ENCODE measurements at places on chromosomes 1 and 21.

- no peak for DNase-seq
These were observed 27.5 kb upstream of the CD1D start for GRCh38 chr1:158153179-158153578.

- DNase-seq: no peak
These were observed 46.0 kb upstream of the GUCA2A start for GRCh38 chr1:42210421-42211133.

DNA sequence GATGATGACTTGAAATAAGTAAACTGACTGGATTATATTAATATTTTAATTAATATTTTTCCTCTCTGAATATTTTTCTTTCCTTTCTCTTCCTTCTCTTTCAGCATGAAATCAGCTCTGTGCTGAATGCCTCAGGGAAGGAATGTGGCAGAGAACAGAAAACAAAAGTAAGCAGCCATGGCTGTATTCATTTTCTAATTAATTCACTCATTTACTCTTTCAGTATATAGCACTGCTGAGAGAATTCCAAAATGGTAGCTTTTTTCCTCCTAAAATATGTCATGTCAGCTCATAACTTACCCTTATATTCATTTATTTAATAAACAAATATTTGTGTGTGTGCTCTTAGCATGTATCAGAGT is 522.5 kb downstream of the PTPRC start:
- DNase-seq: no peak

DNA sequence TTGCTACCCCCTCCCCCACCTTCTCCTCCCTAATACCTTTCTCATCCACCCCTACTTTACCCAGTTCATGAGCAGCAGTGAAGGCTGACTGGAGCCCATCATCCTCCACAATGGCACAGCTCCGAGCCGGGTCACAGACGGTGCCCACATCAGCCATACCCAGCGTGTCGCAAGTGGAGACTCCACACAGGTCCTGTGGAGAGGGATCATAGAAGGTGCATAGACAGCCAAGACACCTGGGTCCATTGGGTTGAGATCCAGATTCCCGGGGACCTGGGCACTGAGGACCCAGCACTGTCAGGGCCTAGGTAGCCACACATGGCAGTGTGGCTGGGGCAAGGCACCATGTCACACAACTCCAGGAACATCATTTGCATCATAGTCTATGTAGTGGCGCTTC is 2.7 kb downstream of the ADAMTS4 start:
- no peak for DNase-seq

DNA sequence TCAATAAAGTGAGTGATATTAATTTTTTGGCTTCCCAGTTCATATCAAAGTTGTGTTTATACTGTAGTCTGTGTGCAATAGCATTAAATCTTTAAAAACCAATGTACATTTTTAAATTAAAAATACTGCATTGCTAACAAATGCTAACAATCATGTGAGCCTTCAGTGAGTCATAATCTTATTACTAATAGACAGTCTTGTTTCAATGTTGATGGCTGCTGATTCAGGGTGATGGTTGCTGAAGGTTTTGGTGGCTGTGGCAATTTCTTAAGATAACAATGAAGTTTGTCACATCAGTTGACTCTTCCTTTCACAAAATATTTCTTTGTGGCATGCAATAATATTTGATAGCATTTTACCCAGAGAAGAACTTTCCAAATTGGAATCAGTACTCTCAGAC is 109.0 kb downstream of the ZMYM4 start:
- no peak for DNase-seq

GRCh38 chr1:176479971-176480370 is 17.0 kb downstream of the PAPPA2 start:
- no peak for DNase-seq

GRCh38 chr1:167631936-167632614 is 2.0 kb downstream of the RCSD1 start:
- DNase-seq: no peak

DNA sequence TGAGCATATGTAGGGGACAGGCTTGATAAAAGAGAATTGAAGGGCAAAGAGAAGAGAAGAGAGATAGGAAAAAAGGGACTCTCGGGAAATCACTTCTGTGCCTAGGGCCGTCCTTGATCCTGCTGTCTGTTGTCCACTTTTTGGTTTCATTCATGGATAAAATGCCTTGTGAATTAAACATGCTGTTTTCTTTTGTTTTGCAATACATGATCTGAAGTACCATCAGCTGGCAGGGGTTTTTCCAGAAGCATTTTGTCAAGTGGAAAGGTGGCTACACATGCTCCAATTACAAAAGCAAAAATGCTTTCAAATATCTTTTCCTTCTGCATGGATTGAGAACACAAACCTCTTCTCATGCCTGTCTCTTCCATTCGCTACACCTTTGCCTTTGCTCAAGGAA is 361.7 kb downstream of the PDE4B start:
- DNase-seq: no peak

DNA sequence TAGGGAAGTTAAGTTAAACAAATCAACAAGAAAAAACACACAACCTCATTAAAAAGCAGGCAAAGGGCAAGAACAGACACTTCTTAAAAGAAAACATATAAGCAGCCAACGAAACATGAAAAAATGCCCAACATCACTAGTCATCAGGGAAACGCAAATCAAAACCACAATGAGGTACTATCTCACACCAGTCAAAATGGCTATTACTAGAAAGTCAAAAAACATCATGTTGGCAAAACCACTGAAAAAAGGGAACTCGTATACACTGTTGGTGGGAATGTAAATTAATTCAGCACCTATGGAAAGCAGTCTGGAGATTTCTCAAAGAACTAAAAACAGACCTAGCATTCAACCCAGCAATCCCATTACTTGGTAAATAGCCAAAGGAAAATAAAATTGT is 51.1 kb downstream of the HSF2BP start:
- DNase-seq: no peak

Data from HuH-7 (cell line).